ENCODE measurements at places on chromosomes 11 and 22. TPM values are rescaled to one million over a fixed set of nuclear protein-coding genes. Genes with fewer than 3 reads are reported as not detected.

The MMP12 gene
- total RNA-seq = 0.06 TPM

The C11orf42 gene
- total RNA-seq = not detected

The UBQLN3 gene
- total RNA-seq = not detected

The OR56A3 gene
- not detected for total RNA-seq

The DKK3 gene
- 21.0 TPM for total RNA-seq

The SLC35E4 gene
- 6.7 TPM for total RNA-seq

The FGF4 gene
- total RNA-seq = not detected

The MMP27 gene
- not detected for total RNA-seq

The MAJIN gene
- not detected for total RNA-seq

Data from A549 treated with Hydrocortisone at 1 μM for 4 hours (cell line).